Caco-2 (cell line): ENCODE measurements at places on chromosomes 2 and 18. TPM values are rescaled to one million over a fixed set of nuclear protein-coding genes. Genes with fewer than 3 reads are reported as not detected.

Gene TLX2
- 0.68 and 0.72 TPM in 2 replicates for total RNA-seq

Gene RAMP1
- 1.6 and 2.2 TPM in 2 replicates for total RNA-seq

Gene CFAP221
- total RNA-seq, result 0.60 TPM in 1 of 2 replicates, not detected in the other

Gene RFX8
- total RNA-seq, result not detected in 2 replicates

Gene MOGAT1
- not detected in 2 replicates for total RNA-seq

Gene GLI2
- total RNA-seq, result 0.58 and 0.70 TPM in 2 replicates

Gene REEP1
- 14.9 and 16.6 TPM in 2 replicates for total RNA-seq

DNA sequence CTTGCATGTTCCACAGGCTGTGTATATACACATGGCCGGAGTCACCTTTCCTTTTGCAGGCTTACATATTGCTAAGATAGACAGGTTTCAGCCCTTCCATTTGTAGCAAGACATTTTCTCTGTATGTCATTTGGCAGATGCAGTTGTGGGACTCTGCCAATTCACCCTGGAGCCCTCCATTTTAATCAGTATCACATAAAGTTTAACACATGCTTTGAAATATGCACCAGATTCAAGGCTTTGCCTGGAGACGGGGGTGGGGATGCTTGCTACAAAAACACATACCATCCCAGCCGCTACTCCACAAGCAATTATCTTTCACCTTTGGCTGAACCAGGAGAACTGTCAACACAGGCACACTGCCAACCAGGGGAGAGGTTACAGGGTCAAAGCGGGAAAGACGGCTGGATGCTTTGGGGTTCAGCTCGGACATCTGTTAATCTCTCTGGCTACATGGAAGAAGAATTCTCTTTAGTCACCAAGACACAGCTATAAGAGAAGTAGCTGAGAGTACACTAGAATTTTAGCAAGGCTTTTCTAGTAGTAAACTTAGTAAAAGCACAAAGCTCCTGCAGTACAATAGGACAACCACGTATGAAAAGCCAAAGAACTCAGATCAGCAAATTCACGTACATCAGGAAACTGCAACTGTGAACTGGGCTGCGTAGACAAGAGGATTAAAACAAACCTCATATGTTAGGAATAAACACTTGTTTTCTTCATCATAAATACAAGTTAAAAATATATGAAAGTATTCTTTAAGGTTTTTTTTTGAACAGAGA is 130.9 kb downstream of the EXOC6B start:
- no peaks in the 10 kb centered on the region for H3K27me3 ChIP-seq
- H3K36me3 ChIP-seq, result no peaks in the 10 kb centered on the region
- no peak overlapping the region for H3K4me3 ChIP-seq
- DNase-seq, result peak; percentile 32
- H3K27ac ChIP-seq, result no peak overlapping the region
- peaks cover 10% of the 10 kb centered on the region for H3K4me1 ChIP-seq

DNA sequence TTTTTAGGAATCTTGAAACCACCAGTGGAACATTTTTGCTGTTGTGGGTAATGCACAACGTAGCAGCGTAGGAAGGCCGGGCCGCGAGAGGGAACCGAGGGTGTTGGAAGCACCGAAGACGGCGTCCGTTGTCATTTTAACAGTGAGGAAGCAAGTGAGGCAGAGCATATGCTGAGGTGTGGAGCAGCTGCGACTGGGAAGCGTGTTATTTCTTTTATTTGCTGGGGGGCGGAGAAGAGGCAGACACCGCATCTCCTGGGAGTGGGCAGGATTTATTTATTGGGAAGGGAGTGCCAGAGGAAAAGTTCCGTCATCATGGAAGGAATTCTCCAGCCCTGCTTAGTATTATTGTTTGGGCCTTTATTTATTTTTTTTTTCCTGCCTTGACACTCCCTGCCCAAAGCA is 232.8 kb downstream of the KLHL29 start:
- no peak overlapping the region for H3K4me3 ChIP-seq
- H3K27me3 ChIP-seq, result no peaks in the 10 kb centered on the region
- no peaks in the 10 kb centered on the region for H3K36me3 ChIP-seq
- H3K4me1 ChIP-seq, result no peaks in the 10 kb centered on the region
- no peak for DNase-seq
- no peak overlapping the region for H3K27ac ChIP-seq

GRCh38 chr2:26399771-26400376 is 1.8 kb upstream of the DRC1 start:
- no peaks in the 10 kb centered on the region for H3K36me3 ChIP-seq
- no peak overlapping the region for H3K27ac ChIP-seq
- no peak overlapping the region for H3K4me3 ChIP-seq

DNA sequence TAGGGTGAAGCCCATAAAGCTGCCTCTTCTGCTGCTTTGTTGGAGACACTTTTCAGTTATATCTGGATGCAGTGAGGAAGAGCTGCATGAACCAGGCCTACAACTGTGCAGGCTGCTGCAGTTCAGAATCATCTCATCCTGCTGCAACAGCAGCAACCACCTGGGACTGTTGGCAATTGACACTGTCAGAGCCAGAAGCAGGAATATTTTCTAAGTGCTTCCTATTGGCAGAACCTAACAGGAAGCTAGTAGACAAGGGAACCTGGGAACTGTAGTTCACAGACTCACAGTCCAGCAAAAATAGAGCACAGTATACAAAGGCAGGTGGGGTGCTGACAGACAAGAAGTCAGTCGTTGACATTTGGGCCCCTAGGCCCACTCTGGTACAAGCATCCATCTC is 452.9 kb upstream of the SPRED2 start:
- H3K4me1 ChIP-seq, result no peaks in the 10 kb centered on the region
- no peak for DNase-seq
- H3K27ac ChIP-seq, result no peak overlapping the region
- H3K36me3 ChIP-seq, result no peaks in the 10 kb centered on the region
- no peak overlapping the region for H3K4me3 ChIP-seq
- H3K27me3 ChIP-seq, result no peaks in the 10 kb centered on the region

- no peak for DNase-seq
- no peak overlapping the region for H3K4me3 ChIP-seq
- no peaks in the 10 kb centered on the region for H3K4me1 ChIP-seq
- no peaks in the 10 kb centered on the region for H3K36me3 ChIP-seq
These were observed 1.6 kb downstream of the CD8A start for GRCh38 chr2:86788881-86789686.

- no peak overlapping the region for H3K27ac ChIP-seq
- no peak overlapping the region for H3K4me3 ChIP-seq
- no peaks in the 10 kb centered on the region for H3K4me1 ChIP-seq
- H3K36me3 ChIP-seq, result no peaks in the 10 kb centered on the region
- DNase-seq, result no peak
These were observed 1674.1 kb upstream of the TMEFF2 start for GRCh38 chr2:193868833-193869232.

DNA sequence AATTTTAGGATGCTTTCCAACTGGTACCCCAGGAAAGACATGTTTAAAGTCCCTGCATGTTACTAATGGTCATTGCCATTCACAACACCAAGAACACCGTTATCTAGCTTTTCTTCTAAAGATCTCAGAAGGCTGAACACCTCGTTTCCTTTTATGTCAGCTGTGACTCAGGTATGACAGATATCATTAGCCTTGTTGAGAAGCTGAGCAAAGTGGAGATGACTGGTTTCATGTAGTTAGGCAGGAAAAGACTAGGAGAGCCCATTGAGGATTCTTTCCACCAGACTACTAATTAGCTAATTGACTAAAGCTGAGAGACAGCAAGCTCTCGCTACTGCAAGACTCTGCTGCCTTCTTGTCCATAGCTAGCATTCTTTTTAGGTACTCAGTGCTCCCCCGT is 32.0 kb upstream of the ARL5A start:
- no peak overlapping the region for H3K27ac ChIP-seq
- no peak for DNase-seq
- no peaks in the 10 kb centered on the region for H3K4me1 ChIP-seq
- H3K36me3 ChIP-seq, result no peaks in the 10 kb centered on the region
- no peaks in the 10 kb centered on the region for H3K27me3 ChIP-seq
- no peak overlapping the region for H3K4me3 ChIP-seq

GRCh38 chr2:11598228-11598731 is 64.4 kb downstream of the GREB1 start:
- no peaks in the 10 kb centered on the region for H3K4me1 ChIP-seq
- H3K27me3 ChIP-seq, result no peaks in the 10 kb centered on the region
- H3K27ac ChIP-seq, result no peak overlapping the region
- no peak overlapping the region for H3K4me3 ChIP-seq

GRCh38 chr2:169082995-169083394 is 13.6 kb downstream of the DHRS9 start:
- no peak overlapping the region for H3K4me3 ChIP-seq
- H3K4me1 ChIP-seq, result no peaks in the 10 kb centered on the region
- no peaks in the 10 kb centered on the region for H3K36me3 ChIP-seq
- H3K27me3 ChIP-seq, result no peaks in the 10 kb centered on the region
- no peak for DNase-seq
- no peak overlapping the region for H3K27ac ChIP-seq

- peaks cover 51% of the 10 kb centered on the region for H3K4me1 ChIP-seq
- no peaks in the 10 kb centered on the region for H3K27me3 ChIP-seq
- DNase-seq, result peak; percentile 72
- H3K36me3 ChIP-seq, result no peaks in the 10 kb centered on the region
- no peak overlapping the region for H3K4me3 ChIP-seq
These were observed 41.5 kb downstream of the YES1 start for GRCh38 chr18:770583-770961.

- no peaks in the 10 kb centered on the region for H3K4me1 ChIP-seq
- DNase-seq, result no peak
- no peak overlapping the region for H3K4me3 ChIP-seq
- H3K27me3 ChIP-seq, result no peaks in the 10 kb centered on the region
These were observed 15.9 kb downstream of the CENPA start for GRCh38 chr2:26801796-26802195.

GRCh38 chr2:67846370-67847070 is 216.3 kb downstream of the C1D start:
- H3K4me1 ChIP-seq, result peaks cover 5% of the 10 kb centered on the region; the same call in 1 of the 2 replicates
- no peak overlapping the region for H3K4me3 ChIP-seq
- H3K27me3 ChIP-seq, result no peaks in the 10 kb centered on the region
- no peak overlapping the region for H3K27ac ChIP-seq

DNA sequence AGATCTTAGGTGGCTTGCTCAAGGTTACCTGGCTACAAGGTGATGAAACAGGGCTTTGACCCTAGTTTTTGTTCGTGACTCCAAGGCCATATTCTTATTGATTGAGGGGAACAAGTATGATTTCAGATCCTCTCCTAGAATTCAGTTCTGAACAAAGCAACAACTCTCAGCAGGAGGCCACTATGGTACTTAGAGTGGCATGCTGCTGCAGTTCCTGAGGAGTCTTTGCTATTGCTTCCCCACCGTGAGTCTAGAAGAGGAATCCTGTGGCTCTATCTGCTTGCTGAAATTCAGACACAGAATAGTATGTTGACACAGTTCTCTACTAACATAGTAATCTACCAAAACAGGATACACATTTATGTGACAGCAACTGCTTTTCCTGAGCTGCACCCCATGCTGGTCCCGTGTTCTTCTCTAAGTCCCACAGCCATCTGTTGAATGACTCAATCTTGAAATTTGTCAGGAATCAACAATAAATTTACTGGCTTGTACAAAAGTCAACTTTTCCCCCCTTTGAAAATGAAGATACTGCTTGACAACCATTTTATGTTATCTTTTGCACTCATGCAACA is 4.1 kb downstream of the TGFBRAP1 start:
- peaks cover 7% of the 10 kb centered on the region; the same call in 1 of the 2 replicates for H3K4me1 ChIP-seq
- no peak for DNase-seq
- H3K27ac ChIP-seq, result no peak overlapping the region
- no peaks in the 10 kb centered on the region for H3K27me3 ChIP-seq
- H3K4me3 ChIP-seq, result no peak overlapping the region

GRCh38 chr2:30425326-30425725 is 21.7 kb upstream of the LCLAT1 start:
- H3K36me3 ChIP-seq, result no peaks in the 10 kb centered on the region
- DNase-seq, result no peak
- no peak overlapping the region for H3K27ac ChIP-seq
- H3K4me1 ChIP-seq, result peaks cover 17% of the 10 kb centered on the region

DNA sequence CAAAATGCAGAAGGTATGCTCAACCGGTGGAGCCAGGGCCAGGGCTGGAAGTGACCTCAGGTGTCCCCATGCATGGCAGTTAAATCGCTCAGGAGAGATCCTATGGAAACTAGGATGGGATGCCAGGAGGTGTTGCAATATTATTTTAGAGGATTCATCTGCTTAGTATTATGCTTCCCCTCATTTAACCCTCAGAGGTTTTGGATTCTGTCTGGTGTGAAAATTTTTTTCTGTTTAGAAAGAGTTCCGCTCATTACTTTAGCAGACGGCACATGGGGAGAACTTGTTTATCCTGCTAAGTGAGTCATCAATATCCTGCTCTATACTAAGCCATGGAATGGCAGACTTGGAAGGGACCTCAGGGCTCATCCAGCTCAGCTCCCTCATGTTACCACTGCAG is 42.5 kb downstream of the TRIB2 start:
- no peaks in the 10 kb centered on the region for H3K36me3 ChIP-seq
- DNase-seq, result no peak
- no peak overlapping the region for H3K4me3 ChIP-seq

GRCh38 chr18:32878436-32878835 is 105.6 kb upstream of the KLHL14 start:
- no peak for DNase-seq
- no peaks in the 10 kb centered on the region for H3K4me1 ChIP-seq
- H3K4me3 ChIP-seq, result no peak overlapping the region
- H3K36me3 ChIP-seq, result no peaks in the 10 kb centered on the region

DNA sequence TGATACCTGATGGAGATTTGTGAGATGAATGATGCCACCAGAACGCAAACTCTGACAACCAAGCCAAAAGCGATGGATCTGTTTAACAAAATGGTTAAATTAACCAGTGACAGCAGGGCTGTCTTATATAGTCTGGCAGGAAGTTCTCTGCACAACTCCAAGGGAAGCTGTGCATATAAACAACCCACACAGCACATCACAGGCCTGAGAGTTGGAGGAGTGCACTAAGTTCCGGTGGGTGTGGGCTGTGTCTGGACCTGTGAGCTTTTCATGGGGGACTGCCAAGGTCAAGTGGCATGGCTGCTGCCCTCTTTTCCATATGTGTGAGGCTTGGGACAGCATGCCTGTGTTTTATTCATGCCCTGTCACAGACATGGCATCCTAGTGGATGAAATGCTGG is 414.6 kb upstream of the TRIB2 start:
- DNase-seq, result no peak
- H3K27me3 ChIP-seq, result no peaks in the 10 kb centered on the region
- no peaks in the 10 kb centered on the region for H3K4me1 ChIP-seq
- H3K4me3 ChIP-seq, result no peak overlapping the region
- no peaks in the 10 kb centered on the region for H3K36me3 ChIP-seq

DNA sequence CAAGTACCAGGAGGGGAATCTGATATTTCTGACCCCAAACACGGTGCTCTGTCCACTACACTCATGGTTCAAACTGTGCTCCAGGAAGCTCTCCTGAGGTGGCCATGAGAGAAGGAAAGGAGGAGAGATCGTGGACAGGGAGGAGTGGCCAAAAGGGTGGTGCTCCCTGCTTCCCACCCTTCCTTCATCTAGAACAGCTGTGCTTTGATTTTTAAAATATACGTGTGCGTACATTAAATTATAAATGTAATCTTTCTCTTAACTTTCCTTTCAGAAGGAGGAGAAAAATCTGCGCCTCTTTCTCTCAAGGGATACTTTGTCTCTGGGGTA is 8.2 kb upstream of the CHRNA1 start:
- no peak for DNase-seq
- H3K36me3 ChIP-seq, result no peaks in the 10 kb centered on the region
- H3K4me1 ChIP-seq, result peaks cover 5% of the 10 kb centered on the region; the same call in 1 of the 2 replicates
- H3K27me3 ChIP-seq, result no peaks in the 10 kb centered on the region
- H3K27ac ChIP-seq, result no peak overlapping the region
- H3K4me3 ChIP-seq, result no peak overlapping the region
